ENCODE measurements at places on chromosomes 1 and 21.

GRCh38 chr1:194045416-194045815, 859.0 kb upstream of the B3GALT2 start:
- no peak for DNase-seq

- DNase-seq: peak; percentile 89
Observed at GRCh38 chr1:109248797-109249629, at the start of gene CELSR2. Gene CELSR2 (plus strand): TSS chr1:109249539. CDS start chr1:109250080, 541 bp downstream.

- DNase-seq: peak; percentile 61
Observed at GRCh38 chr1:15027515-15027986, 126.0 kb upstream of the TMEM51 start.

DNA sequence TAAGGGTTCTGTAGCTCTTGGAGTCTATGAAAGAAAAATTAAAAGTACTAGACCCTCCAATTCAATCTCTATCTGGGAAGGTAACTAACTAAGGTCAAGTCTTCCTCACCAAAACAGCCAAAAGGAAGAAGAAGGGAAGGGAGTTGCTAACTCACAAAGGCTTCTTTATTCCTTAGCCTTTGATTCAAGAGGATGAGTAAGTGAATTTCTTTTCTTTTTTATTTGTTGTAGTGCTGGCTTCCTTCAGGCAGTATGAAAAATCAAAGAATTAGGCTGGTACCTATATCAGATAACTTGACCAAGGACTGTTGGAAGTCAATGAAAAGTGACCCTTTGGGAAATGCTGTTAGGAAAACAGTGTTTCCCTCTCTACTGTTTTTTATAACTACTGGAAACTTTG, 144.4 kb upstream of the NRIP1 start:
- DNase-seq: no peak

DNA sequence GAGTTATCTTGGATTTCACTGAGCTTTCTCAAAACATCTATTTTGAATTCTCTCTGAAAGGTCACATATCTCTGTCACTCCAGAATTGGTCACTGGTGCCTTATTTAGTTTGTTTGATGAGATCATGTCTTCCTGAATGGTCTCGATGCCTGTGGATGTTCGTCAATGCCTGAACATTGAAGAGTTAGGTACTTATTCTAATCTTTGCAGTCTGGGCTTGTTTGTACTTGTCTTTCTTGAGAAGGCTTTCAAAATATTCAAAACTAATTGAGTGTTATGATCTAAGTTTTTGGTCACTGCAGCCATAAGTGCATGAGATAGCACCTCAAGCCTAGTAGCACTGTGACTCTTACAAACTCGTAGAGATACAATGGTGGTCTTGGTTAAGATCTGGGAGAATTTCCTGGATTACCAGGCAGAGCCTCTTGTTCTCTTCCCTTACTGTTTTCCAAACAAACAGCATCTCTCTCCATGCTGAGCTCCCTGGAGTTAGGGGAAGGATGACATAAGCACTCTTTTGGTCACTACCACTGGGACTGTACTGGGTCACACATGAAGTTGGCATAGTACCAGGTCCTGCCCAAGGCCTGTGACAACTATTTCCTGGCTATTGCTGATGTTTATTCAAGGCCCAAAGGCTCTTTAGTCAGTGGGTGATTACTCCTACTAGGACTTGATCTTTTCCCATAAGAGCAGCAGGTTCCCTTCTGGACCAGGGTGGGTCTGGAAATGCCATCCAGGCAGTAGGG, 25.6 kb downstream of the SLC22A15 start:
- DNase-seq: no peak

- DNase-seq: no peak
Observed at GRCh38 chr1:119978018-119978505, 81.7 kb upstream of the ADAM30 start.

DNA sequence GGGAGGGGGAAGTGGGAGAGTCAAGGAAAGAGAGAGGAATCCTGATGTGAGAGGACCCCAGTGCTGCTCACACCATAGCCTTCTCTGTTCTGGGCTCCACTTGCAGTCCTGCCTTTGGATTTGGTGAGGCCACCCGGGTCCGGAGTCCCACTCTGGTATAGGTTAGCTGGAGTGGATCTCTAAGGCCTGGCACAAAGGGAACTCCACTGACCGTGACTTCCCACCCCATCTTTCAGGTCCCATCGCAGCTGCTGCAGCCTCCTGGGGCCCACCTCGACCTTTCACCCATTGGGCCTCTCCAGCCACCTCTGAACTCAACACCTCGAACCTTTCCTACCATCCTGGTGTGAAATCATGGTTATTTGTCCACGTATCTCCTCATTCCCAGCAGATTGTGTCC, 324.4 kb downstream of the MATN1 start:
- DNase-seq: no peak

- no peak for DNase-seq
Observed at GRCh38 chr1:229412056-229412455, 21.8 kb downstream of the ACTA1 start.

GRCh38 chr1:45557422-45557944, 6.9 kb downstream of the AKR1A1 start:
- no peak for DNase-seq

- DNase-seq: no peak
Observed at GRCh38 chr1:222889440-222889839, 74.6 kb downstream of the DISP1 start.

DNA sequence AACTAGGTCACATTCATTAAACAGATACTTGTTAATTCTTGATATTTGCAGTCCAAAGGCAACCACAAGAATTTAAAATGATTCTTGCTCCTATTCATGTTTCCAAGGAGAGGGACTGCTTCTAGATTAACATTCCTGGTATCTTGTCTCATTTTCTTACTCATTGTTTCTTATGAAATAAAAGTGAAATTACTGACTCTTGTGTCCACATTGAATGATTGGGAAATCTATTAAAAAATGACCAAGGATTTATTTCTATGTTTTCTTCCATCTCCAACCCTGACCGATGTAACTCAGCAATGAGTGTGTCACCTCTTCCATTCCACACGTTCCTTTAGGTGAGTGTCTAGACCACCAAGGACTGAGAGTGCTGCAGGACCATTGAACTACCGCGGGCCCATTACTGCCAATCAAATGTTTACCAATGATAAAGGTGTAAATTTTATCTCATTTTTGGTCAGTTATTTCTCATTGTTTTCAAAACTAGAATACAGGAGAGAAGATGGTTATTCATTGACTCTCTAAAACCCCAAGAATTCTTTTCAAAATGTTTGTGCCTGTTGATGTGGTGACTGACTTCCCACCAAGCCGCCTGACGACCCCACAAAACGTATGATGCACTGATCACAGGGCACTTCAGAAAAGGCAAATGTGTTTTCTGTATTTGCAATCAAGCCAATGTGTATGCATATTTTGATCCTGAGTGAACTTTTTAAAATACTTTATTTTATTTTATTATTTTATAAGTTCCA, 414.6 kb upstream of the PTBP2 start:
- no peak for DNase-seq

DNA sequence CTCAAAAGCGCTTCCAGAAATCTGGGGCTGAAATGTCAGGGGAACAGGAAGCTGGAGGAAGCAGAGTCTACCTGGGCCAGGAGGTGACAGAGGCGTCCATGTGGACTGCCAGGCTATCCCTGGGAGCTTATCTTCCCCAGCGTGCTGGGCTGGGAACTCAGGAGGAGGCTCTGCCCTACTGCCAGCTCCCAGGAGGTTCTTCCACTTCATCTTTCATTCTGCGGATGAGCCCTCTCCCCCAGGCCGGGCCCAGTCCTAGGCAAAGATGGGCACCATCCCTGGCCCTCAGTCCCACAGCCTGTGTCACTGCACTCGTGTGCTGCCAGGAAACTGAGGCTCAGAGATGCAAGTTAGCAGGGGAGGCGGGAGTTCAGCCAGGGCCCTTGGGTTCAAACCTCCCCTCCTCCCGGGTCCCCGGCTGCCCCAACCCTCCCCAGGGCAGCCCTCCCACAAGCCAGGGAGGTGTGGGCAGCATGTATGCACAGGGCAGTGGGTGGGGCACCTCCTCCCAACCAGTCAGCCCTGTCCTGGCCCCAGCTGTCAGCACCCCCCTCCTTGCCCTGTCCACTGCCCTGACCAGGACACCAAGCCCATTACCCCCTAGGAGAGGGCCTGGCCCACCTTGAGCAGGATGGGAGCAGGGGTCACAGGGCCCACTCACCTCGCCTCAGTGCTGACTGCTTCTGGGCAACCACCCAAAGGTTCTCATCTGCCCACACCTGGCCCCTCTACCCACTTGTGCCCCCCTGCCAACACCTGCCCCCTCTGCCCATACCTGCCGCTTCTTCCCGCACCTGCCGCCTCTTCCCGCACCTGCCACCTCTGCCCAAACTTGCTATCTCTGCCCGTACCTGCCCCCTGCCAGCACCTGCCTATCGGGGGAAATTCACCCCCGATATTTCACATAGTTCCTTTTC, 226.0 kb downstream of the NPHP4 start:
- DNase-seq: no peak

DNA sequence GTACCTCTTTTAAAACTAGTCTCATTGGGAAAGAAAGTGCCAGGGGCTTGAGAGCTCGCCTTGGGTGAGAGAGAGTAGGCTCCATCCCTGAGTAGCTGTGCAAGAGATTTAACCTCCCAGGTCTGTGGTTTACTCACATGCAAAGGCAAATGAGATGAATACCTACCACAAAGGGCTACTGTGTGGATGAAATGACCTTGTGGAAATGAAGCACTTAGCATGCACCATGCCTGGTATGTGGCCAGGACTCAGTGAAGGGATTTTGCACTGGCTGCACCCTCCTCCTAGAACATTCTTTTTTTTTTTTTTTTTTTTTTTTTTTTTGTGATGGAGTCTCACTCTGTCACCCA, 120.3 kb downstream of the PROX1 start:
- no peak for DNase-seq

DNA sequence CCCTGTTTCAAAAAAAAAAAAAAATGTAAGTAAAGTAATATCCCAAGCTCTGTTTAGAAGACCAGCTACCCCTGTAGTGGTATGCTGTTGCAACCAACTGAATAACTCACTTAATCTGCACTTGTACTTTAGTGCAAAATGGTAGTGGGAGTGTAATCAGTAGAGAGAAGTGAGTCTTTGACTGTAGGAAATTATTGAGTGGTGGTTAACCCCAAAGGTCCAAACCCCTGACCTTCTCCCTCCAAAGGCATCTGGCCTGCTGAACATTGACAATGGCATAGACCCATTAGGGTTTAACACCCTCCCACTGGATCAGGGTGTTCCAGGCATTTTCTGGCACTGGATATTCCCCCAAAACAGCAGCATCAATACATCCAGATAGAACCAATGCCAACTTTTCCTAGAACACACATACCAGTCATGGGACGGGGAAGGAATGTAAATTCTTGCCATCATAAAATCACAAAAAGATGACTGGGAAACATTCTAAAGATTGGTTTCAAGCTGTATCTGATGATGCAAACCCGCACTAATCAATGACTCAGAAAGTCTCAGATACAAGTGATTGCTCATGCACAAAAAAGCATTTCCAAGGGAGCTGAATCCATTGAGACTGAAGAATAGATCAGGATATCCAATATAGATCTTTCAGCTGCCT, 110.3 kb downstream of the MRPL39 start:
- DNase-seq: no peak

DNA sequence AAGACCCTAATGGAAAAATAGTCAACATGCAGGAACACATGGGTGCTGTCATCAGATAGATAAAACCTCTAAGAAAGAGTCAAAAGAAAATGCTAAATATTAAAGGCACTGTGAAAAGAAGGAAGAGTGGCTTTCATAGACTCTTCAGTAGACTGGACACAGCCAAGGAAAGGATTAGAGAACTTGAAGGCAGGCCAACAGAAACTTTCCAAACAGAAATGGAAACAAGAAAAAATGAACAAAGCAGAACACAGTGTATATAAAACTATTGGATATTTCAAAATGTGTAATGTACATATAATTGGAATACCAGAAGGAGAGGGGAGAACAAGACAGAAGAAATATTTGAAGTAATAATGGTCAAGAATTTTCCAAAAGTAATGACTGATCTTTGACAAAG, 431.9 kb downstream of the MATN1 start:
- no peak for DNase-seq

DNA sequence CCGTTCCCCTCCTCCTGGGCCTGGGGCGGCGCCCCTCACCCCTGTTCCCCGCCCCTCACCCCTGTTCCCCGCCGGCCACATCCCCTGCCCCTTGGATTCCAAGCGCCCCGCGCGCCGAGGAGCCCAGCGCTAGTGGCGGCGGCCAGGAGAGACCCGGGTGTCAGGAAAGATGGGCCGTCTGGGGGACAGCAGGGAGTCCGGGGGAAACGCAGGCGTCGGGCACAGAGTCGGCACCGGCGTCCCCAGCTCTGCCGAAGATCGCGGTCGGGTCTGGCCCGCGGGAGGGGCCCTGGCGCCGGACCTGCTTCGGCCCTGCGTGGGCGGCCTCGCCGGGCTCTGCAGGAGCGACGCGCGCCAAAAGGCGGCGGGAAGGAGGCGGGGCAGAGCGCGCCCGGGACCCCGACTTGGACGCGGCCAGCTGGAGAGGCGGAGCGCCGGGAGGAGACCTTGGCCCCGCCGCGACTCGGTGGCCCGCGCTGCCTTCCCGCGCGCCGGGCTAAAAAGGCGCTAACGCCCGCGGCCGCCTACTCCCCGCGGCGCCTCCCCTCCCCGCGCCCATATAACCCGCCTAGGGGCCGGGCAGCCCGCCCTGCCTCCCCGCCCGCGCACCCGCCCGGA, at the start of gene TP73:
TP73 (plus strand) TSS at position 587 of the 618 bp plus-strand sequence. CDS start 29,850 bp downstream, outside the sequence.
- peak; percentile 49 for DNase-seq

DNA sequence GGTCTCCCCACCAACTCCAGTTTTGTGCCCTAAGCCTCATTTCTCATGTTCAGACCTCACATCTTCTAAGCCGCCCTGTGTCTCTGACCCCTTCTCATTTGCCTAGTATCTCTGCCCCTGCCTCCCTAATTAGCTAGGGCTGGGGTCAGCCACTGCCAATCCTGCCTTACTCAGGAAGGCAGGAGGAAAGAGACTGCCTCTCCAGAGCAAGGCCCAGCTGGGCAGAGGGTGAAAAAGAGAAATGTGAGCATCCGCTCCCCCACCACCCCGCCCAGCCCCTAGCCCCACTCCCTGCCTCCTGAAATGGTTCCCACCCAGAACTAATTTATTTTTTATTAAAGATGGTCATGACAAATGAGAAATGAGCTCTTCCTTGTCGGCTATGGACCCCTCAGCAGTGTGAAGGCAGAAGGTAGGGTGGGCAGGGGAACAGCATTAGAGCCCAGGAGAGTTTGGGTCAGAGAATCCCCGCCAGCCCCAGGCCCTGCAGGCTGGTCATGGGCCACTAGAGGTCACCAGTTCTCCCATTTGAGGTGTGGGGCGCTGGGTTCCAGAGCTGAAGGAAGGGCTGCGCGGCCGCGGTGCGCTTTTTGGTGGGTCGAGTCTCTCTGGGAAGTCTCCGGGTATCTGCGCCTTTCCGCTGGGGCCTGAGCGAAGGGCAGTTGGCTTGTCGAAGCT, 11.5 kb downstream of the ADAMTSL4 start:
- DNase-seq: no peak

- no peak for DNase-seq
Observed at GRCh38 chr1:29807689-29808088, 571.4 kb downstream of the PTPRU start.

GRCh38 chr1:115469703-115470476, 131.8 kb upstream of the NGF start:
- peak; percentile 42 for DNase-seq

- peak; percentile 13 for DNase-seq
Observed at GRCh38 chr1:152141971-152142584, 16.9 kb downstream of the RPTN start.

All from frontal cortex (tissue), 4 donors.